ENCODE measurements at places on chromosomes 11 and 22.
A peak's percentile ranks its signal among the peaks of the same experiment; 100 is the strongest.

DNA sequence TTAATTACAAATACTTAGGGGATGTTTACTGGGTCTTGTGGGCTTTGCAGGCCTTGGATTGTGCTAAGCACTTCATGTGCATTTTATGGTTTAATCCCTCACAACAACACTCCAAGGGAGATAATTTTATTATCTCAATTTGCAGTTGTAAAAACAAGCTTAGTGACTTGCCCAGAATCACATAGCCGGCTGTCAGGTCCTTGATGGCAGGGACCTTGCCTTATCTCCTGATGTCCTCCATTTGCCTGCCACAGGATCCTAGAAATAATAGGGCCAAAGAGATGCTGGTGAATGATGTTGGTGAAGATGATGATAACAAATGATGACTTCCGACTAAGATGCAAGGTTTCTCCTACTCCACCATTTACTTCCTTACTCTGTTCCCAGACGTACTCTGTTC is 385.4 kb downstream of the TMEM135 start:
- DNase-seq, result no peak

DNA sequence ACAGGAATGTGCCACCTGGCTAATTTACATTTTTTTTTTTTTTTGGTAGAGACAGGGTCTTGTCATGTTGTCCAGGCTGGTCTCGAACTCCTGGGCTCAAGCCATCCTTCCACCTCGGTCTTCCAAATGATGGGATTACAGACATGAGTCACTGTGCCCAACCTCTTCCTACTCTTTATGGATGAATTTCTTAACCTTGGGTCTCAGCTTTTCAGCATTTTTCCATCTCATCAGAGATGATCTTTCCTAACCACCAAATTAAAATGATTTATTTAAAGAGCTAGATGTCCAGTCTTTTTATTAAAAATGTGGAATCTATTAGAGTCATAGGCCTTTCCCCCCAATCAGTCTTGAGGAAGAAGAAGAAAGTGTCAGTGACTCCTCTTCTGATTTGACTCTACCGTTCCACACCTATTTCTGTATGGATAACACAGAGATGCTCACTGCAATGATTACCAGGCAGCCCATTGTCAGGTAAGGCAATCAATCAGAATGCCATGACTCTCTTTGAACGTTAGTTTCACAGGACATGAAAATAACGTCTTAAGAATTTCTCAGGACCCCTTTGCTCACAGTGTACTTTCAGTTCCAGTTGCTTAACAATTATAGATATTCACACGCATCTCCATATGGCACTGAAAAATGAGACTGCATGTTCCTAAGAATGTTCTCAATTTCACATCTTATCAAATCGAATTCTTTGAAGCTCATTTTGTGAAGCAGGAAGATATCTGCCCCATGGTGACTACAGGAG is 51.0 kb downstream of the MIAT start:
- DNase-seq, result no peak

GRCh38 chr11:15764326-15764725 is 592.0 kb downstream of the SOX6 start:
- DNase-seq, result no peak

DNA sequence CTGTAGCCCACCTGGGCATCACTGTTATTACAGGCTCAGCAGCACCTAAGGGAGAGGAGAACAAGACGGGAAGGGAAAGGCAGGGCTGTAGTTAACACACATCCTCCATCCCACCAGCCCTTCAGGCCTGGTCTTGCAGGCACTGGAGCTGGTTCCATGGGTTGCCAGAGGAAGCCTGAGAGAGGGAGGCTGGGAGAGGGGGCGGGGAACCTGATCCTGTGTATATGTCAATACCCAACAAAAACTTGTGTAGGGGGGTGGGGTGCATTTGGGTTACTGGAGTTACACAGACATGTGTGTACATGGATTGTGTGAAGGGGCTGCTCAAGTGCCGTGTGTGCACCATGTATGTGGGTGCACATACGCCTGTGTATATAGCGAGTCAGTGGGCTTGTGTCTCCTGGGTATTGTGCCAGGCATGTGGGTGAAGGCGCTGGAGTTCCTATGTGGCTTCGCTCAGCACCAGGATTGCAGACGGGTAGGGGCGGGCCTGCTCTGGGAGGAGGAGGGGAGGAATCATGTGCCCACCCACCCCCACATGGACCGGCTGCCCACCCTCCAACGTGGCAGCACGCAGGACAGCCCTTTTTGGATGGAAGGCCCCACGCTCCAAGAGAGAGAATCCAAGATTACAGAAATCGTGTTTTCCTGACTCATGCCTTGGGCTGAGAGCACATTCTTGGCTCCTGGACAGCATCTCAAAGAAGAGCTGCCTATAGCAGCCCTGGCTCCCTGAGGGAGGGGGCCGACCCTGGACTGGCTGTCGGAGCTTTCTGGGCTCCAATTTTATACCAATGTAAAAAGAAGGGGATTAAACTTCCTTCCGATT is 4.2 kb upstream of the SERPINH1 start:
- no peak for DNase-seq

GRCh38 chr22:30167734-30168133 is 78.8 kb downstream of the LIF start:
- no peak for DNase-seq

GRCh38 chr22:34834059-34834458 is 231.9 kb upstream of the ISX start:
- no peak for DNase-seq

DNA sequence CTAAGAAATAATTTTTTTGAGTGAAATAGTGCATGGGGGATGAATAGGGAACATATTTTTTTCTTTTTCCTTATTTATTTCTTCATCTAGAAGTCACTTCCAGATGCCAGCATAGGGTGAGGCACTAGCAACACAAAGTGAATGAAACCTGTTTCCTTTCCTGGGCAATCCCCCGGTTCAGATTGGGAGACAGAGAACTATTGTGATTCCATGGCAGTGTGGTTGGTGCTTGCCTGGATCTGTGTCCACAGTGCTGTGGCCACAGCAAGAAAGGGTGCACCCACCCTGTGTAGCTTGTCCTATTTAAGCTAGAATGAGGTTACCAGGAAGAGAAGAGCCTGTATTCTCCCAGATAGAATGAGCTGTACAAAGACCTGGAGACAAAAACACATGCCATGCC is 57.6 kb downstream of the SLC5A1 start:
- no peak for DNase-seq

- no peak for DNase-seq
Measured at GRCh38 chr11:121435551-121436511, 16.3 kb upstream of the SORL1 start.

- no peak for DNase-seq
Measured at GRCh38 chr22:46349681-46350080, 14.2 kb downstream of the TRMU start.

GRCh38 chr11:63489879-63490278 is 1.1 kb downstream of the PLAAT5 start:
- DNase-seq, result no peak

DNA sequence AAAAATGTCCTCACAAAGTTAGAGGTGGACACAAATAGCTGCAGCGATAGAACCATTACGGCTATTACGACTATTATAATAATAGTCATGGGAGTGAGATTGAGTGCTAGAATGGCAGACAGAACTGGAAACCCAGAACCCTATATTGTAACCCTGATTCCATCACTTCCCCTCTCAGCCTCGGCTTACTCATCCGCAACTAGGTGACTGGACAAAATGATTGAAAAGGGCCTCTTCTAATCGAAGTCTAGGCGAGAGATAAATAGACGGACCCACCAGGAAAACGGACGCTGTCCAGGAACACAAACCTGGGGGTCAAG is 629 bp downstream of the PSMA1 start:
- peak; percentile 22 for DNase-seq

DNA sequence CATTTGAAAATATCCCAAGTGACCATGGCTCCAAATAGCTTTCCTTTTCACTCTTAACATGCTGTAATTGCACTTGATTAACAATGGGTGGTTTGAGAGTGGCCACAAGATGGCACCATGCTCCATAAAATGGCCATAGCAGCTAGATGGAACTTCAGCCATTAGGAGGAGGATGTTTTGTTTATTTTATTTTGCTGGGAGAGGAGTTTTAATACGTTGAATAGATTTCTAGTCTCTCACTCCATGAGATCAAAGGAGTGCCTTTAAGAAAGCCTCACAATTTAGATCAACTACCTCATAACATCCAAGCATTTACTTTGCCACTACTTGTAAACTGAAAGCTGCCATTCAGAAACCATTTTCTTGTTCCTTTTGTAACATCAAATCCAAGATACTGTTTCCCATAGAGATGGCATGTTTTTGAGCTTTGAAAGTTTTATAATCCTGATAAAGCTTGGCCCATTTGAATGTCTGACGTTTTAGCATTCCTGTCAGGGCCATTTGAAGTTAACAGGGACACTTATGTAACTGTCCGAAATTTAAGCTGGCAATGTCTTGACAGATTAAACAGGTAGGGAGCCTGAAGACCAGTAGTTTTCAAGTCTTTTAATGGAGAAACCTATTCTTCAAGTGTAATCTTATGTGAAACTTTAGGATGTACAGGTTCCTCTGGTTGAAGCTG is 4.7 kb downstream of the FEN1 start:
- DNase-seq, result peak; percentile 49

GRCh38 chr11:70504246-70505020 is 106.1 kb downstream of the CTTN start:
- no peak for DNase-seq

GRCh38 chr22:49769691-49770546 is 57.8 kb downstream of the BRD1 start:
- DNase-seq, result no peak

DNA sequence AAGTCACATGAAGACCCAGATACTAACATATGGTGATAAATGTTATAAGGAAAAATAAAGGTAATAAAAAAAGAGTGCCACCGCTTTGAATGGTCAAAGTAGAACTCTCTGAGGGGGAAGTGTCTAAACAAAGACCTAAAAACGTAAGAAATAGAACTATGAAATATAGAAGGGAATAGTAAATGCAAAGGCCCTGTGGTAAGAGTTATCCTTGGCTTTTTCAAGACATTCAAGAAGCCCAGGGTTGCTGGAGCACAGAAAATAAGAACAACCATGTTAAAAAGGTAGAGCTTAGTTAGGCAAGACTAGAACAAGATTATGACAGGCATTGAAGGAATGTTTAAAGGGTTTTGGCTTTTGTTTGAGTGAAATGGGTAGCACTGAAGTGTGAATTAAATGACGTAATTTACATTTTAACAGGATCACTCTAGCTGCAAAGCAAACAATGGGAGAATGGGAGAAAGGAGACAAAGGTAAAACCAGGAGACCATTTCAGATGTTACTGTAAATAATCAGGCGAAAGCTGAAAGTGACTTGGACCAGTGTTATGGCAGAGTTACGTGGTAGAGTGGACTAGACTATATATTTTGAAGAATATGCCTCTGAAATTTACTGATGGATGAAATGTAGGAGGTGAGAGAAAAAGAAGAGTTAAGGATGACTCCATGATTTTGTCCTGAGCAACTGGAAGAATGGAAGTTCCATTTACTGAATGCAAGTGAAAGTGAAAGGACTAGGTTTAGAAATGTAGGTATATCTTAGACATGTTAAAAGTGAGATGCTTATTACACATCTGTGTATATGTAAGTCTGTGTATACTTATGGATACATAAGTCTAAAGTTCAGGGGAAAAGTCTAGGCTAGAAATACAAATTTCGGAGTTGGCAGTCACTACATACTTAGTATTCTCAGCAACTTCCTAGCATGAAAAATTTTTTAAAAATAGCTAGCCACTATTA is 28.5 kb downstream of the BTBD10 start:
- DNase-seq, result no peak

DNA sequence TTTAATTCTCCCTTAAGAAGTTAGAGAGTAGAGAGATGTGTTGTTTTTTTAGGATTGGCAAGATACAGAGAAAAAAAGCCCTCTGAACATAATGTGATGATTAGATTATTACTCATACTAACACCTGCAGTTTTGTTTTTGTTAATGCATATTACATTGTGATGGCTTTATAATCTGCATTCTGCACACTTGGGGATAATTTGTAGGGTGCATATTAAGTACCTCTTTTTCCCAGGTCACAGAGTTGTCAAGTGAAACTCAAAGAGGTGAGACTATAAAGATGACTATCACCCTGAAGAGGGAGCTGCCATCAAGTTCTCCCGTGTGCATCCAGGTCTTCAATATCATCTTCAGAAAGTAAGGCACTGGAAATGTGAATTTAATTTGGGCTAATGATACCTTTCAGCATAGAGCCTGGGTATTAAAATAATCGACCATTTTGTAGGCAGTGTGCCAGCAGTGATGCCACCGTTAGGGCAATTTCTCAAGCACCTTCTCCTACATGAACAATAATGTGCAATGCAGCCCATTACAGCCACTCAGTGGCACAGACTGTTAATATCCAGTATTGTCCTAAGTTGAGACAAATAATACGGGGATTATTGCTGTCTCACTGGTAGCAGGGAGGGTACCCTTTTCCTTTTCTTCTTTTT is 16.2 kb downstream of the PIWIL4 start:
- DNase-seq, result no peak

DNA sequence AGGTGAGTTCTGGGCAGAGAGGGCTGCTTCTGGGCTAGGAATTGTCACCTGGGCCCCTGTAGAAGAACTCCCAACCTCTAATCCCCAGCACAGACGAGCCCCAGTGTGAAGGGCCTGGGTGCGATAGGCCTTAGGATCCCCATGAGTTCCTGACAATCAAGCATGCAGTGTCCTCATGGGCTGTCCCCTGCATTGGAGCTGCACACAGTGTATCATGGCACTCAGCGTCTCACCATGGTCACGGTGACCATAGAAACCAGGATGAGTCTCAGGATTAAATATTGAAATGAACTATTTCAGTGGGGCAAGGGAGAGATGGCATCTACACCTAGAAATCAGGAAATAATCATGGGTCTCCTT is 292 bp downstream of the SCGB2A1 start:
- DNase-seq, result no peak

DNA sequence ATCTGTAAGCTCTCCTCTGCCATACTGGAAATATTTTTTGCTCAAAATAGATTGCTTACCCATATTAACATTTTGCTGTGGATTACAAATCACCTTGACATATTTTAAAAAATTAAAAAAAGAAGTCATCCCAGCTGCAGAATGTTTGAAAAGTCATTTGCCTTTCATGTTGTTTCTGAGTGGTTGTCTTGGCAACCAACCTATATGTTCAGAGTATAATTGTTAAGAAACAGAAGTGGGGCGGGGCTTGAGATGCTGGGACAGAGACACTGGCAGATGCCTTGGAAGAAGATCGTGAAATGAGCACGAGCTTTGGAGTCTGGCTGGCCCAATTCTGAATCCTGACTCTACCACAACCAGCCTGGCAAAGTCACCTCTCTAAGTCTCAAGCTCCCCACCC is 348.2 kb downstream of the LARGE1 start:
- no peak for DNase-seq

DNA sequence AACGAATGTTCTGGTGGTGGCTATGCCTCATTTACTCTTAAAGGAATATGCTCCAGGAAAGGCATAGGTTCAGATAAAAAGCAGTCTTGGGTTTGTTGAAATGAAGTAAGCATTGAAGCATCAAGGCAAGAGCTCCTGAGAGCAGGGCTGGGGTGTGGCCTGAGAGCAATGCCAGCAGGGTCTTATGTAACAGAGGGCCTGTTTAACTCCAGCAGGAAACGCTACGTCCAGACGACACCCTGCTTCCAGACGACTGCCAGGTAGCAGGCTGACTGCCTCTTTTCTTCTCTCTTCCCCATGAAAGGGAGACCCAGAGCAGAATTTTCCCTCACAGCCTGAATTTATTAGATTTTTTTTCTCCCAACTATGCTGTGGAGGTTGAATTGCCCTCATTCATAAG is 127.2 kb upstream of the SLC5A12 start:
- no peak for DNase-seq

GRCh38 chr22:48745842-48746788 is 1081.6 kb downstream of the BRD1 start:
- no peak for DNase-seq
